GM12891 (cell line): ENCODE measurements at places on chromosomes 4 and X.

- no peak for DNase-seq
These were observed 2.6 kb upstream of the OTUD4 start for GRCh38 chr4:145183023-145183422.

DNA sequence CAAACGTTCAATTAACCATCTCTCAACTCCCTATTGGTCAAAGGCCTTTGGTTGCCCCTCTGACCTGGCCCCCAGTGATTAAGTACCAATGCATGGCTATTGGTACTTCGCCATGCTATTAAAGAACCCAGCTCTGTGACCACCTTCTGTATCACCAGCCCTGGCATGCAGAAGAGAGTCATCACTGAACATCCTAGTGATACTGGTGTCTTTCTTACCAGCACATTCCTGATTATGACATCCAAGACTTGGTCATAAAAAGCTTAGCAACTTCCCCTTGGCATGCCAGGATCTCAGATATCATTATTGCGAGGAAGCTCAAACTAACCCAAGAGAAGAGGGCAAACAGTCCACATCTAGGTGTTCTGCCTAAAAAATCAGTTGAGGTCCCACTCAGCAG is 122.3 kb upstream of the OTUD4 start:
- DNase-seq: no peak

- peak; percentile 2 for DNase-seq
These were observed 351.9 kb upstream of the FTHL17 start for GRCh38 chrX:31423609-31424189.

DNA sequence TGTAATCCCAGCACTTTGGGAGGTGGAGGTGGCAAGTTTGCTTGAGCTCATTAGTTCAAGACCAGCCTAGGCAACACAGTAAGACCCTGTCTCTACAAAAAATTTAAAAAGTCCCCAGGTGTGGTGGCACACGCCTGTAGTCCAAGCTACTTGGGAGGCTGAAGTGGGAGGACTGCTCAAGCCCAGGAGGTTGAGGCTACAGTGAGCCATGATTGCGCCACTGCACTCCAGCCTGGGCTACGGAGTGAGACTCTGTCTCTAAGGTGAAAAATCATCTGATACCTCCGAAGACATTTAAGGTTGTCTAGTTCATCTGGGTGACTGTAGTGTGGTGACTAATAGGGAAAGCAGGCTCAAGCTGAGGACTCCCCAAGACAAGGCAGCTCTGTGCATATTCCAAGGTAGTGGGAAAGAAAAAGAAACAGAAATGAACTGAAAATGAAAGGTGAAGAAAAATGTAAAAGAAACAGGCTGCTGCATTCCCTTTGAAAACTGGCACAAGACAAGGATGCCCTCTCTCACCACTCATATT is 23.3 kb downstream of the FRYL start:
- no peak for DNase-seq

DNA sequence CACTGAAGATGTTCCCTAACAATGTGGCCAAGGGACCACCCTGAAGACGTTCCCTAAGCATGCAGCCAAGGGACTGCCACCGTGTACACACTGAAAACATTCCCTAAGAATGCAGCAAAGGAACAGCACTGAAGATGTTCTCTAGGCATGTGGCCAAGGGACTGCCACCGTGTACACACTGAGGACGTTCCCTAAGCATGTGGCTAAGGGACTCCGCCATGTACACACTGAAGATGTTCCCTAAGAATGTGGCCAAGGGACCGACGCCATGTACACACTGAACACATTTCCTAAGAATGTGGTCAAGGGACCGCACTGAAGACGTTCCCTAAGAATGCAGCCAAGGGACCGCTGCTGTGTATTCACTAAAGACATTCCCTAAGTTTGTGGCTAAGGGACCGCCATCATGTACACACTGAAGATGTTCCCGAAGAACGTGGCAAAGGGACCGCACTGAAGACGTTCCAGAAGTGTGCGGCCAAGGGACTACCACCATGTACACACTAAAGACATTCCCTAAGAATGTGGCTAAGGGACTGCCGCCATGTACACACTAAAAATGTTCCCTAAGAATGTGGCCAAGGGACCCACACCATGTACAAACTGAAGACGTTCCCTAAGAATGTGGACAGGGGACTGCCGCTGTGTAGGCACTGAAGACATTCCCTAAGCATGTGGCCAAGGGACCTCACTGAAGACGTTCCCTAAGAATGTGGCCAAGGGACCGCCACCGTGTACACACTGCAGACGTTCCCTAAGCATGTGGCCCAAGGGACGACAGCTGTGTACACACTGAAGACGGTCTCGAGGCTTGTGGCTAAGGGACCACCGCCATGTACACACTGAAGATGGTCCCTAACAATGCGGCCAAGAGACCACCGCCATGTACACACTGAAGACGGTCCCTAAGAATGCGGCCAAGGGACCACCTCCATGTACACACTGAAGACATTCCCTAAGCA is 54.8 kb downstream of the DHRSX start:
- no peak for DNase-seq

DNA sequence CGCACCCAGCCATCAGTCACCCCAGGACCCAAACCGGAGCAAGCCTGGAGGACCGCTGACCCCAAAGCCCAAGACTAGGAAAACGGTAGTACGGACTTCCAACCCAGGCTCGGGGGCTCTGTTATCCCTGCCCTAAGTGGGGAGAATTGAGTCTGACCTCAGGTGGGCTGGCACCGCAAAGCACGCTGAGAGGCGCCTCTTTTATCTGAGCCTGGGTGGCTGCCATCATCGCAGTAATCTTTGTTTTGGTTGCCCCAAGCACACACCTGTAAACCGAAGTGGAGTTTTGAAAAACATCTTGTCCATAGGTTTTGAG is 894 bp upstream of the SH3RF1 start:
- no peak for DNase-seq
